ENCODE measurements at places on chromosomes 11 and 22.
A peak's percentile ranks its signal among the peaks of the same experiment; 100 is the strongest.

- DNase-seq = no peak
Measured at GRCh38 chr22:21659864-21660525, 5.8 kb upstream of the PPIL2 start.

DNA sequence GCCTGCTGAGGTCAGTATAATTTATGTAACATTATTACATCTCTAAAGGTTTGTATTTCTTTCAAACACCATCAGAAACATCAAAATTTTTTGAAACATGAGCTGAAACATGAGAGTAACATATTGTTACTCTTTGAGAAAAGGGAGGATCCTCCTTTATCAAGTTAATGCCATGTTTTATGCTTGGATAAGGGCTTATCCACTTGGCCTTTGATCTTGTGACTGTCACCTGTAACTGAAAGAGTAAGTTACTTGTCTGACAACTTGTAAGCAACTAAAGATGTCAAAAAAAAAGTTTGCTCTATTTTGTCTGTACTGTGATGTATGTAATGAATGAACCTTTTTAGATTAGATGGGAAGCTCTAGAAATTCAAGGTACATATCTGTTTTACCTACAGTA, 59.6 kb downstream of the FAR1 start:
- no peak for DNase-seq

GRCh38 chr22:45242778-45243191, 2.1 kb upstream of the KIAA0930 start:
- DNase-seq = no peak

DNA sequence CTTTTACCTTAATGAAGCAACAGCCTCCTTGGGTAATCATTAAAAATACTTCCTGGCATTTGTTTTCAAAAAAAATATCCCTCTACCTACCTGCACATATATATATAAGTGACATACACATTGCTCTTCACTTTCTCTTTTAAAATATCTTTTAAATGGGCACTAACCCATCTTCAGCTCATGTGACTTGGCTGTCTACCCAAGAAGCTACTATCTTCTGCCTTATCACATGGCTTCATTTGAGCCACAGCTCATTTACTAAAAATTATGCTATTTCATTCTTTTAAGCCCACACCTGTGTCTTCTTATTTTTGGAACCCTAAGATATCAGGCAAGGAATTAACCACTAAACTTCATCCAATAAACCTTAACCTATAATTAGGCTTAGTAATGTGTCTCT, 37.0 kb upstream of the SOX6 start:
- no peak for DNase-seq

GRCh38 chr11:61747192-61747966, 5.1 kb upstream of the MYRF start:
- DNase-seq = peak; percentile 37

DNA sequence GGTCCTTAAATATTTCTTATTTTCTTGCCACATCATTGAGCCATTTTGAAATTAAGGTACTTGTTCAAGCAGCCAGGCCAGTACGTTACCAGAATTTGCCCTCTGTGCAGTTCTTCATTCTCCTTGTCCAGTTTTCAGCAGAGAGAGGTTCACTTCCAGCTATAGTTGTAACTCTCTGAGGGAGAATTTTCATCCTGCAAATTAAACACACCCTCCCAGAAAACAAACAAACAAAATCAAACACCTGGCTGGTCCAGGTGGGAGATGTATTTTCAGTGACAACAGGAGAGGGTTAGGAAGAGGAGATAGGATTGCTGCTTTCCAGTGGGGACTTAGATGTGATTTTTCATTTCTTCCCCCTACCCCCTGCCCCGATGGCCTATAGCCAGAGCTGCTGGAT, 45.0 kb downstream of the LHFPL7 start:
- no peak for DNase-seq

- peak; percentile 8 for DNase-seq
Measured at GRCh38 chr11:64765851-64766665, 6.3 kb upstream of the PYGM start.

GRCh38 chr11:889257-889656, 21.4 kb downstream of the CHID1 start:
- DNase-seq = no peak

DNA sequence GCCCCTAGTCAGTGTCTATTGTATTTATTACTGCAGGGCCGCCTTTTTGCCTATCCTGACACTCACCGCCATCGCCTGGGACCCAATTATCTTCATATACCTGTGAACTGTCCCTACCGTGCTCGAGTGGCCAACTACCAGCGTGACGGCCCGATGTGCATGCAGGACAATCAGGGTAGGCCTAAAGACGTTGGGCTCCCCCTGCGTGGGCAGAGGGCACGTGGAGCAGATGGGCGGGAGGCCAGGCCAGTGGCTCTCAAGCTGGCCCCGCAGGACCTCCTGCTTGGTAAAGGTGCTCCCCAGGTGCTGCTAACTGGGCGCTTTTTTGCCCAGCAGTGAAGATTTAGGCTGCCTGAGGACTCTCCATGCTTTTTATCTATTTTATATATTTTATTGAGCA, 22.5 kb downstream of the CAT start:
- DNase-seq = no peak

DNA sequence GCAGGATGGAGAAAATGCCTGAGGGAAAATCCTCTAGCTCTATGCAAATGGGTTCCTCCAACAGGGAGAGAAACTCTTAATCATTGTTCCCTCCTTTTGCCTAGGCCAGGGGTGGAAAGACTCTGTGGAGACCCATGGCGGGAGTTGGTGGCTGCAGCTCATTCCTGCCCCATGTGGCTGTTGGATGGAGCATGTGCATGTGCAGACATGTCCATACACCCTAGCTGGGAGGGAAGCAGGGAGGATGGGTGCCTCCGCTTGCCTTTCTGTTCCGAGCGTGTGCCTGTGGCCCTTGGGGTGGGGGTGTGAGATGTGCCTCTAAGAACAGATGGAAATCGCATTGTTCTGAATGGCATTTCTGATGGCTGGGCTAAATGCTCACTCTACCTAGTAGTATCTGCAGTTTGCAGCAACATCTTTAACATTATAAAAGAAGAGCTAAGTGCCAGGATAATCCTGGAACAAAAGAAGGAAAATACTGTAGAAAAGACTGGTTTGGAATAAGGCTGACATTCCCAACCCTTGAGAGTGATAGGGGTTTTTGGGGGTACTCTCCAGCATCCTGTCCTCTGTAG, 31.7 kb downstream of the METTL15 start:
- no peak for DNase-seq

DNA sequence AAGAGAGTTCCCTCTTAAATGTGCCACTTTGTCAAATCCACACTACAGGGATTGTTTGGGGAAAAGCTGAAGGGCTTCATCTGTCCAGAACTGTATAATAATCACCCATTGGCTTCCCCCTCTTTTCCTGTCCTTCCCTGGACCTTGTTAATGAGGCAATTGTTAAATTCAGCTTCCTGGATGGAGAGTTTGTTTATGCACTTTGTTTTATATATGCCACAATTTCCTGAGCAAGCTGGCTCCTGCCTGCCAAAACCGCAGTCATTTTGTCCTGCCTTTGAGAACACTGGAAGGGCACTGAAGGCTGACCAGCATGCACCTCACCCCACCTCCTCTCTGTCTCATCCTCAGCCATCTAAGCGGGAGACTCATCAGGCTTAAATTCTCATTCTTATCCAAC, 86.2 kb downstream of the MSANTD4 start:
- no peak for DNase-seq

- no peak for DNase-seq
Measured at GRCh38 chr22:48782326-48782725, 1045.3 kb downstream of the BRD1 start.

- DNase-seq = no peak
Measured at GRCh38 chr11:9633679-9634078, 30.2 kb upstream of the SWAP70 start.

DNA sequence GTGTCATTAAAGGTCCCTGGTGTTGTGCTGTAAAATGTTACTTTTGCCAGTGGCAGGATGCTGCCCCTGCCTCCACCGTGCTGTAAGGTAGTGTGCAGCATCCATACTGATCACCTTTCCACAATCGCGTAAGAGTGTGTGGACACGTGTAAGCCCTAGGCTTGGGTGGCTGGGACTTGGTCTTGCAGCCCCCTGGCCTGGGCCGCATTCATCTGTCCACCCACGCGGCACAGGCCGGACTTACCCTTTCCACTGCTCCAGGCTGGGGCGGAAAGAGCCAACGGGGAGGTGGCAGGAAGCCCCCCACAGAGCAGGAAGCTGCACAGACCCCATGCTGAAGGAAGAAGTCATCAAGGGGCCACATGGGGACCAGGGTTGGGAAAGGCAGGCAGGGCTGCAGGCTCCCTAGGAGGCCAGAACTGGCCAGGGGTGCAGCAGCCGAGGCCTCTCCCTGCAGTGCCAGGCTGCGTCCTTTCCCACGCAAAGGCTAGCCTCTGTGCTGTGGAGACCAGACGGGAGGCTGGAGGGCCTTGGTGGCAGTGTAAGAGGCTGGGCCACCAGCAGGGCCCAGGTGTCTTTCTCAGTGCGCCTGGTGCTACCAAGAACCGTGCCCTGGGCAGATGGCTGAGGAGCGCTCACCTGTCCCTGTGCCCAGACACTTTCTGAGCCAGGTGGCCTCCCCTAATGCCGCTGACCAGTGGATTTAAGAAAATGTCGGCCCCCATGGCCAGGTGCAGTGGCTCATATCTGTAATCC, 11.7 kb upstream of the TMEM191C start:
- DNase-seq = no peak

DNA sequence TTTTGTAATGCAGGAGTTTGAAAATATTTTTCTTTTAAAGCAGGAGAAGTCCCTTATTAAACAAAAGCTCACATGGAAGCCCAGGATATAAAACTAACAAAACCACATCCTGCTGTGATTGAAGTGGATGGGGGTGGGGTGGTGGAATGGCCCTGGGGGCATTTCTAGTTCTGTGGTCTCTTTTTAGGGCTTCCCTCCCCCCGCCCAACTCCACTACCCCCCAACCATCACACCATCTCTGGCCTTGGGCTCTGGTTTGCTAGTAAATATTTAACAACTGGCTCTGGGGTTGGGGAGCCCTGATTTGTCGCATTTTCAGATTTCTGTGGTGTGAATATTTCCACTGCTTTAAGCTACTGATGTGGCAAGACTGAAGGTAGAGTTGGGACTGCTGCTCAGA, 279.6 kb upstream of the PLET1 start:
- DNase-seq = no peak

DNA sequence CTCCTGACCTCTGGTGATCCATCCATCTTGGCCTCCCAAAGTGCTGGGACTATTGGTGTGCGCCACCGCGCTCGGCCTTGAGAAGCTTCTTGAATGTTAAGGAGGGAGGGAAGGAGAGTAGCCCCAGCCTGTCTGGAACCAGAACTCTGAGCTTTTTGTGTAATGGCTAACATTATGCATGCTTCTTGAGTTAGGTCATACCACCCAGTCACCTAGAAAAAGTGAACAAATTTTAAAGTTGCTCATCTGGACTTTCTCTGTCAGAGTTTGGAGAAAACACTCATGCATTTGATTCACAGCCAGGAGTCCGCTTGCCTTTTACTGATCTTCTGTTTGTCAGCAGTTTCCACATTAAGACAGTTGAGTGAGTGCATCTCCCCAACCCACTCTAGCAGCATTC, 82.1 kb downstream of the PPP6R3 start:
- DNase-seq = no peak

GRCh38 chr11:61697078-61697502, 16.9 kb downstream of the DAGLA start:
- DNase-seq = no peak

DNA sequence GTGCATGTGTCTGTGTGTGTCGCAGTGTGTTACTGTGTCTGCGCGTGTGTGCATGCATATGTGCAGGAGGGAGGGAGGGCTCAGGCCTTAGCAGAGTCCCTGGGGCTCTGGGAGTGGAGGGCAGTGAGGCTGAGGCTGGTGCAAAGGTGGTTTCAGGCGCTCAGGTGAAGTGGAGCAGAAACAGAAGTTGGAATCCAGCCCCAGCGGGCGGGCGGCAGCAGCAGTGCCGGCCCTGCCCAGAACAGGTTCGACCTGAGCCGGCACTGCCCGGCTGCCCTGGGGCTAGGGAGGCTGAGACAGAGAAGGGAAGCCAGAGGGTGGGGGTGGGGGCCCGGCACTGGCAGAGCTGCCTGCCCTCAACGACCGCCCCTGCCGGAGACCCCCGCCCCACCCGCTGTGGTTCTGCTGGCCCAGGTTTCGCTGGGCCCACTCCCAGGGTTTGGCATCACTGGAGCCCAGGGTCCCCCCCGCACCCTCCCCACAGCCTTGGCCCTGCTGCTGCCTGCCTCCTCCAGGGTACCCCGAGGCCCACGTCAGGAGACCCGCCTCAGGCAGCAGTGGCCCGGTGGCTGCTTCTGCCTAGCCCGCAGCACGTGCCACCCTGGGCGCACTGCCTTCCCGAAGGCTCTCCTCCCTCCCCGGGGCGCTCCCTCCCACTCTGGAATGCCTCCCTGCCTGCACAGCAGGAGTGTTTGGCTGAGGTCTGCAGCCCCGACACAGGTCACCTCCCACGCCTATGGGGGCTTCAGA, 13.3 kb downstream of the ASCL2 start:
- no peak for DNase-seq

DNA sequence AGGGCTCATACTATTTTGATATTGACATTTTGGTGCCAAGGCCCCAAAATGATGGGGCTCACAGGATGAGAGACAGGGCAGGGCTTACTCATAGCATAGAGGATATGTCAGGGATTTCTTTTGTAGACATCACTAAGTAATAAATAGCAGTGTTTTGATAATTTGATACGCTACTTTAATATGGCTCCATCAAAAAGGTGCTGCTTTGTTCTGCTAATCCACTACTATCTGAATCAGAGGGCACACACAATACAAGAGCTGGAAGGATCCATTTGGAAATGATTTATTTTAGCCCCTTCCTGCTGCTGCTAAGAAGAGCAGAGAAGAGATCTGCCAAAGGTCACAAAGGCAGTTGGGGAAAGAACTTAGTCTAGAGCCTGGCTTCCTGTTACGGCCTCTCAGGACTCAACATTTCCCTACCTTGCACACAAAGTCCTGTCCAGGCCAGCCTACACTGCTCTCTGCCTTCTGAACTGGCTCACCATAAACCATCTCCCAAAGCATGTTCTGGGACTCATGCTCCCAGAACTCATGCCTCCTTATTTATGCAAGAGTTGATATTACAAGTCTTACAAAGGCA, 261.3 kb upstream of the ARHGAP20 start:
- no peak for DNase-seq

DNA sequence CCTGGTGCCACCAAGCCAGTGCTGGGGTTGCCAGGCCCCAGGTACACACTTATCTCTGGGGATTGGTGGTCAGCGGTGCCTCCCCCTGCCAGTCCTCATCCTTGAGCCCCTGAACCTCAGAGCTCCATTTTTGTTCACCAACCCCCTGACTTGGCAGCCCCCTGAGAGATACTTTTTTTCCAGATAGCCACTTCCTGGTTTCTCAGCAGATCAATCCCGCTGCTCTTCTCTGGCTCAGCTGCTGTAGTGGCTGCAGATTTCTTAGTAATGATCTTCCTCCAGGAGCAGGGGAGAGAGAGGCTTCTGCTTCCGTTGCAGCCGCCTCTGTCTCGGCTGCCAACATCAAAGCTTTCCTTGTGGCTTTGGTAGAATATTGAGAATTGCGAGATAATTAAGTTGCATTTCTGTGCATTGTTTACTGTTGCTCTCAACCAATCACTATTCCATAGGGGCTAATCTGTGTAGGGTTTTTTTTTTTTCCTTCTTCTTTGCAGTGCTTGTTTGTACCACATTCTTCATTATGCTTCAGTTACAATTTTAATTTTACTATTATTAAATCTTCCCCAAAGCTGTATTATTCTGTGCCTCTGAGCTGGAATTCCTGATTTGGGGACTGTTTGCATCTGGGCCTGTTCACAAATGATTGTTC, 92.1 kb downstream of the PKNOX2 start:
- DNase-seq = no peak

- no peak for DNase-seq
Measured at GRCh38 chr11:17812865-17813187, 78.2 kb downstream of the KCNC1 start.

GRCh38 chr11:15969701-15970329, 386.5 kb downstream of the SOX6 start:
- no peak for DNase-seq

- no peak for DNase-seq
Measured at GRCh38 chr11:82949352-82949751, 47.8 kb downstream of the DDIAS start.
